H9 (cell line): ENCODE measurements at places on chromosomes 1 and 21. TPM values are rescaled to one million over a fixed set of nuclear protein-coding genes. Genes with fewer than 3 reads are reported as not detected.

DNA sequence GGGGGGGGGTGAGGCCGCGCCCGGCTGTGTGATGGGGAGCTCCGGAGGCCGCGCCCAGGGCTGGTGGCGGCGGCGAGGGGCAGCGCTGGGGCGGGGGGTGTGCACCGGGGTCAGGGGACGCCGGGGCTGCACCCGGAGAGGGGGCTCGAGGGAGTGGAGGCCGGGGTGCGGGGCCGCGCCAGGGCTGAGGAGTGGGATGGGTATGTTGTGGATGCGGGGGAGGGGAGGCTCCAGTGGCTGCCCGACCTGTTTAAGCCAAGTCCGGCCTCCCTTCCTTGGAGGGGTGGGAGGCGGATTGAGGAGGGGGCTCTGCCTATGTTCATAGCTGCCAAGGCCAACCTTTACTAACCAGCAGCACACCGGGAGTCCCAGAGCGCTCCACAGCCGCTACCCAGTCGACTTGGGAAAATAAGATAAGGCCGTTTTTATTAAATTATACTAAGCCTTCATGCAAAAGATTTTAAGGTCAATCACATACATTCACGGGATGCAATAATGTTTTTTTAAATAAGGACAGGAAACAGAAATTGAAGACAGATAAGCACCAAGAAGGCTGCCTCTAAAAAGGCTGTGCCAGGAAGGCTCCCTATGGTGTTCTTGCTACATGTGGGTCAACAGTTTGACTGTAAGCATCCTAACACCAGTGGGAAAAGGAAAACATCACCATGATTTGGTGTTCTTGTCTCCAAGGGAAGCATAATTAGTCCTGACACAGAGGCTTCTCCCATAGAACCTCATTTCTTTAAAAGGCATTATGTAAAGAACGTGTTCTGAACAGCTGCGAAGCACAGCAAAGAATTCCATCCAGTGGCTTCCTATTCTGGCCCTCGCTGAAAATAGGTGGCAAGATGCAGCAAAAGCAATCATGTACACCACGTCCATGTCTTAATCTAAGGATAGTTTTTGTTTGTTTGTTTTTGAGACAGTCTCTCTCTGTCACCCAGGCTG, 626 bp upstream of the HLCS start:
- no peak overlapping the region for H3K27ac ChIP-seq
- no peaks in the 10 kb centered on the region for H3K4me1 ChIP-seq

The BPNT1 gene
- total RNA-seq: 13.6 TPM in 2 replicates

The AK2 gene
- total RNA-seq: 144 and 159 TPM in 2 replicates

The HTR1D gene
- 3.1 and 3.3 TPM in 2 replicates for total RNA-seq

DNA sequence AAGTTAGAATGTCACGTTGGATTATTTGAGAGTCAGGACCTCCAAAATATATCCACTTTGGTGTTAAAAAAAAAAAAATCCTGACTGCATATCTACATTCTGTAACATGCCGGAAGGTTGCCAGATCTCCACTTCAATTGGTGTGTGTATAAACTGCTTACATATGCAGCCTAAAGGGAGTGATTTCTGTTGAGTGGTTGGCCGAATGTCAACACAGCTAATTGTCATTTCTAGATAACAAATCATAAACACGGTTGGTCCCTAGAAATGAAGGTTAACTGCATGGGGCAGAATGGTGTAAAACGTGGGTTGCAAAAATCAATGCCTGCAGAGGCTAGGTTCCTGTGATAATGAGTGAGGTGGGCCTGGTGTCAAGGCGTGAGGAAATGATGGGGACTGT, 15.0 kb upstream of the ROR1 start:
- no peak for DNase-seq
- H3K4me3 ChIP-seq: no peak overlapping the region
- no peak overlapping the region for H3K27ac ChIP-seq
- H3K36me3 ChIP-seq: no peaks in the 10 kb centered on the region; the same call in 2 of the 3 replicates

GRCh38 chr1:234975122-234975940, 153.3 kb downstream of the TOMM20 start:
- H3K27ac ChIP-seq: no peak overlapping the region
- DNase-seq: no peak
- no peak overlapping the region for H3K4me3 ChIP-seq
- H3K27me3 ChIP-seq: no peaks in the 10 kb centered on the region
